Hepatic stellate cell (primary cell): ENCODE measurements at places on chromosomes 2 and 18.

DNA sequence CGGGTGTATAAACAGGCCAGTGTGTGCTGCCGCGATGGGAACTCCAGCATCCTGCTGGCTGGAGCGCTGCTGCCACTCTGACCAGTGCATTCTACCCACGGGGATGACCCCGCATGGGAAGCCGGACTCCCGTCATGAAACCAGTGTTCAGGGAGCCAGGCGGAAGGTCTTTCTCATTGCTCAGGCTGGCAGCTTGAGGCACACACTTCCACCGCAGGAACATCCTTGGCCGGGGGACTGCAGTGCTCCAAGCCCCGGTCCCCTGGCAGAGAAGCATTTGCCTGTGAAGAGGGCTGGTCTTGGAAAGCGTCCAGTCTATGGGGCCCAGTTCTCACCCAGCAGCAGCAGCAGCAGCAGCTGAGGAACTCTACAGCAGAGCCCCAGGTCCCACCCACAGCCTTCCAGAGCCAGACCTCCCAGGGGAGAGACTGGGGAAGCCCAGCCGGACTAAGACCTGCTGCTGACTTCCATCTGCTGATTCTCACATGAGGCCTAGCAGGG lies 235.9 kb downstream of the KLHL29 start:
- peak; percentile 80 for DNase-seq

- DNase-seq = no peak
Observed at GRCh38 chr2:218983263-218983933, 1.6 kb downstream of the FEV start.

DNA sequence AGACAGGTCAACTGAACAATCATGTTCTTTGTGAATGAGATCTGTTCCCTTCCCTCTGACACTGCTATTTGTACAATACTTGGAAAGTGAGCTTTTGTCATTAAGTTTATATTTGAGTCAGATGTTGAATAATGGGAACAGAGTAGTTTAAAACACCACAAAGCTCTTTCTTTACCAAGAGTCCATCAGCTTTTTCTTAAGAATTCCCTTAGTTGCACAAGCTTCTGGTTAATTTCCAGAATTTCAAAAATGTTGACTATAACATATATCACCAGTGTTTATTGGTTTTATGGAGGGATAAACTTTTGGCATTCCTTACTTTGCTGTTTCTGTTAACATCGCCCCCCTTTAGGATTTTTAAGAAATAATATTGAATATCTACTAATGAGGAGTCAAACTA lies 403.7 kb downstream of the CCDC85A start:
- DNase-seq = no peak

GRCh38 chr2:207160115-207160514 lies 5.6 kb downstream of the KLF7 start:
- no peak for DNase-seq
